NCI-H774 (cell line): ENCODE measurements at places on chromosomes 11 and 22.

- peak; percentile 51 for DNase-seq
Measured at GRCh38 chr11:78000193-78000592, 5.7 kb upstream of the INTS4 start.

GRCh38 chr11:75903276-75903675, 88.3 kb downstream of the UVRAG start:
- DNase-seq, result no peak

GRCh38 chr11:109526061-109526460, 104.1 kb downstream of the C11orf87 start:
- no peak for DNase-seq

DNA sequence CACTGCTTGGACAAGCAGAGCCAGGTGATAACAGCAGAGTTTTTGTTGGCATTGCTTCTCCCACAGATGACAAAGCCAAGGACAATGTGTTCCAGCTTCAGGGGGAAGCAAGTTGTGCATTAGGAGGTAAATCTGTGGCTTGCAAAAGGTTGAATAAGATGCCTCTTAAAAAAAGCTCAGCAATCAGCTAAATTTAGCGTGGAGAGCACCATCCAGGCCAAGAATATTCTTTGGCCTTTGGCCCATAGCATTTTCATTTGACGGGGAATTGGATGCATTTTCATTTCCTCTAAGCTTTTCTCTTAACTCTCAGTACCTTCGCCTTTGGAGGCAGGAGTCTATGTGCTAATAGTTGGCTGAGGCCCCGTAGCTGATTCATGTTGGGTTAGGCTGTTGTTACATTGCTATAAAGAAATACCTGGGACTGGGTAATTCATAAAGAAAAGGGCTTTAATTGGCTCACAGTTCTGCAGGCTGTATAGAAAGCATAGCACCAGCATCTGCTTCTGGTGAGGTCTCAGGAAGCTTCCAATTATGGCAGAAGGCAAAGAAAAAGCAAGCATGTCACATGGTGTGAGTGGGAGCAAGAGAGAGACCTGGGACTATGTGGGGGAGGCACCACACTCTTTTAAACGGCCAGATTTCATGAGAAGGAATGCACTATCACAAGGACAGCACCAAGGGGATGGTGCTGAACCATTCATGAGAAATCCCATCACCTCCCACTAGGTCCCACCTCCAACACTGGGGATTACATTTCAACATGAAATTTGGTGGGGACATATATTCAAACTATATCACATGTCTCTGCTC, 350.1 kb upstream of the C11orf87 start:
- DNase-seq, result no peak

GRCh38 chr11:131079036-131079435, 162.8 kb upstream of the SNX19 start:
- DNase-seq, result no peak

- DNase-seq, result no peak
Measured at GRCh38 chr22:41947424-41948080, 600 bp upstream of the CENPM start.

DNA sequence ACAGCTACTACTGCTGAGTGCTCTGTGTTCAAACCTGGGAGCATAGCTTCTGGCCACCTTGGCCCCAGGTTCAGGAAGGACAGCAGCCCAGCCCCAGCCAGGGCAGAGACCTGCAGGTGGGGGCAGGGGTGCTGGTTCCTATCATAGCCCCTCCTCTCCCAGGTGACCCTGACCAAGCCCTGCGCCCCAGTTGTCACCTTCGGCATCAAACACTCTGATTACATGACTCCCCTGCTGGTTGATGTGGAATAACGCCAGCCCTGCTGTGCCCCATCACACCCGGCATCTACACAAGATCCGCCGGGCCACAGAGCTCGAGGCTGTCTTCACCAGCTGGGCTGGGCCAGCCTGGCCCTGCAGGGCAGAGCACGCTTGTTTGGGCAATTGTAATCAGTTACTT, 6.9 kb downstream of the SCGB1C1 start:
- DNase-seq, result no peak

DNA sequence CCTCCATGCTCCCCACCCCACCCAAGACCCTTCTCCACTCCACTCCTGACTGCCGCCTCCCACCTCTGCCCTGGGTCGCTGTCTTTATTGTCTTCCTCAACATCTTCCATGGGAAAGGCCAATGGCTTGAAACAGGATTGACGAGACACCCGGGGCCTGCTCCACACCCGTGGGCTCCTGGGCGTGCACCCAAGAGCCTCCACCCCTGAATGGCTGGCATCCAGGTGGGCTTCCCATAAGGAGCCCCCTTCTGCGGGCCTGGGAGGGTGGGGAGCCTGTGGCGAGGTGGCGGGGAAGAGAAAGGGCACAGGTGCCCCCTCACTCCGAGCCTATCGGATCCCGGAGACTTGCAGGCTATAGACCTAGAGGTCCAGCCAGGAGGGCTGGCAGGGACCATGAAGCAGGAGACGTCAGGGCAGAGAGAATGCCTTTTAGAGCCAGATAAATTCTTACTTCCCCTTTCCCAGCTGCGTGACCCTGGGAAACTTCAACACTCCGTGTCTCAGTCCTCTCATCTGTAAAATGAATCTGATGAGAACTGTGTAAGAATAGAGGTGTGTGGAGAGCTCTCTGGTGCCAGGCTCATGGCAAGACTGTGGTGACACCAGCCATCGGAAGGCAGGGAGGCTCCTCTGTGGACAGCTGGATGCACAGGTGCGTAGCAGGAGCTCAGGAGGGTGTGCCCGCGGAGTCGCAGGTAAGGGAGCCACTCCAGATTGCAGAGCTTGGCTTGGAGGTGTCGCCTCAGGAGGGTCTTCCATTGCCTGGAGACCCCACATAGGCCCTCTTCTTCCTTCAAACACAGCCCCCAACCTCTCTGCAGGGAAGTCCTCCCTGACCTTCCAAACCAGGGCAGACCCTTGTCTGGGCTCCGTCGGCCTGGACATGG, 53.9 kb downstream of the SMIM38 start:
- no peak for DNase-seq

DNA sequence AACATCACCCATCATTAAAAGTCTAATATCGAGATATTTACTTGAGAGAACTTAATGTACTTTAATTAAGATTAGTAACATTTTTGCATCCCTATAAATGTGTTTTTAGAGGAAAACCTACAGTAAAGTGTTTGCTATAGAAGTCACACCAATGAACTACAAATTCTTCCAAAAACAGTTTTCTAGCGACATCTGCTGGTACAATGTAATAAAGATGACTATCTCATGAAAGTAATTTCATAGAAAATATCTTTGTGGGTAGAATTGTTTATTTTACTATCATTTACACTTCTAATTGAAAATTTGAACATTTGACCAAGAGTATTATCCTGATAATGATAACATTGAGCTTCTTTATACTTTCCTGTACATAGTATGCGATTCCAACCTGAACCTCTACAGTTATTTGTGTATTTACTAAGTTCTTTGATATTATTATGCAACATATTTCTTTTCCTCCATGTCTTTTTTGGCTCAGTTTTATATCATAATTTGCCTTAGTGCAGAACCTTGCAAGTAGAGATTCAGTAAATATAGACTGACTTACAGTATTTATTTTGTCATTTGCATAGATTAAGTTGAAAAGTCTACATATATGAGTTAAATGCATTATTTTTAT, 252.7 kb downstream of the TMEM135 start:
- peak; percentile 70 for DNase-seq

GRCh38 chr11:18280438-18281045, 14.5 kb downstream of the SAA1 start:
- no peak for DNase-seq

GRCh38 chr22:48307931-48308330, 1519.7 kb downstream of the BRD1 start:
- no peak for DNase-seq

DNA sequence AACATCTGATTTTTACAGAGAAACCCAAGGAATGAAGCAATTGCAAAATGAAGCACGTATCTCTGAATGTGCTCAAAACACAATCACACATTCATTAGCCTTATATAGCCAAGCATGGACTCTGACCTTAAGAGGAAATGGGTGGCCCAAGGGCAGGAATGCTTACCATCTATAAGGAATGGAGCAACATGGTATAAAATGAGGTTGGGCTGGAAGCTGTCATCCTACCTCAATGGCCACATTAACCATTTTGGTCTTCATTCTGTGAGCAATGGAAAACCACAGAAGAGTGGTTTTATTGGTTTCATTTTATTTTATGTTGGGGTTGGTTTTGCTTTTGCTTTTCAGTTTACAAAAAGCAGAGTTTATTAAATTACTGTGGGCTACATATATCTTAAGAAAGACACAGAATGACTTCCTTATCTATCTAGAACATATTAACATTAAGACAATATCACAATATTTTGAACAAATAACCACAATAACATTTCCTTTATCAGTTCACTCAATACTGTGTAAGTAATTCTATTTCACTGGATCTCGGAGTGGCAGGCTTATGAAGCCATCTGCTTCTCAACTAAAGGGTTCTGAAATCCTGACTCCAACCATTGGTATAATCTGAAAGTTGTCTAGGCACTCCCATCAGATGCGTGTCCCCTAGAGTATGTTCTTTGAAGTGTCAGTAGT, 10.8 kb upstream of the MS4A13 start:
- DNase-seq, result no peak

DNA sequence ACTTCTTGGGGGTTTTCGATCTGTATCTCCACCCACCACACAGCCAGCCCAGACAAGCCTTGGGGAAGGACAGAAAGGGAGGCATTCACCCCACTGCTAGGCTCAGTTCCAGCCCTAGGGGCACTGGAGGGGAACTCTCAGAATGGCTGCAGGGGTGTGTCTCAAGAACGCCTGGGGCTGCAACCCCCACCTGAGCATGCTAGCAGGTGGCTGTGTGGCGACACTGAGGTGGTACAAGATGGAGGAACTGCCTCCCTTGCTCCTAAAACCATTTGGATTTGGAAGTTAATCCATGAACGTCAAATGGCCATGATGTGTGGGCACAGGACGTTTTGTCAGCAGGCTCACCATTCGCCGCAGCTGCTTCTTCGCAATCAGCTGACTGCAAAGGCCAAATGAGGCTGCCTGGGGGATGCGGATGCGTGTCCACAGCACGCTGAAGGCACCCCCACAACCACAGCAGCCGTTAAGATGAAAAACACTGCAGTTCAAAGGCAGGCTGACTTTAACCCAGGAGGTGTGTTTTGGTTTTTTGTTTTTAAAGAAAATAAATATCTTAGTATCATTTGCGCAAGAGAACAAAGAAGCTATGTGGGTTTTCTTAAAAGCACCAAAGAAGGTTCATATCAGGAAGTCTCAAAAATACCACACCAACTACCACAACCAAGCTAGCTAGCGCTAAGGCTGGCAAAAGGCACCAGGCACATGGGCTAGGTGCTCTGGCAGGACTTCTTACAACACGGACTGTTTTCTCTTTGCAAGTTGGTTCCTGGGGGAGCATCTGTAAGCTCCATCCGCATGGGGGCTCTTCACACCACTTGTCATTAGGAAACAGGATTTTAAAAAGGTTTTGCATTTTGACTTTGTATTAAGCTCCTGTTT, 22.2 kb upstream of the NAP1L4 start:
- no peak for DNase-seq

GRCh38 chr11:24748261-24748660, 251.4 kb downstream of the LUZP2 start:
- no peak for DNase-seq

- DNase-seq, result no peak
Measured at GRCh38 chr11:30015725-30016412, 961 bp downstream of the KCNA4 start.

GRCh38 chr11:131658952-131659351, 288.5 kb downstream of the NTM start:
- DNase-seq, result no peak

GRCh38 chr22:42683578-42684283, 34.5 kb upstream of the CYB5R3 start:
- DNase-seq, result no peak

DNA sequence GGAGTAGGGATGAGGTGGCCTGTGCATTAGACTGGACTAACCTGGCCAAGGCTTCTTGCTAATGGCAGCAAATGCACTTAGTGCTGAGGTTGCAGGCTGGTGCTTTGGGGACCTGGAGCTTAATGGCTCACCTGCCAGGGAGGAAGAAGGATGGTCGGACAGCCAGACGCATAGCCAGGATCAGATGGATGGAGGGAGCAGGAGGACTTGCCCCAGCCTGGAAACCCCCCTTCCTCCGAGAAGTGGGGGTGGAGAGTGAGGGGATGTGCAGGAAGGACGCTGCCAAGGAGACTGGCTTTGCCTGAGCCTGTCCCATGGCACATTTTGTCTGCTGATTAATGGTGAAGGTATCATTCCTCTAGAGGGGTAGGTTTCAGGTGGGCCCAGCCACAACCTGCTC, 17.9 kb downstream of the IGLL1 start:
- no peak for DNase-seq

DNA sequence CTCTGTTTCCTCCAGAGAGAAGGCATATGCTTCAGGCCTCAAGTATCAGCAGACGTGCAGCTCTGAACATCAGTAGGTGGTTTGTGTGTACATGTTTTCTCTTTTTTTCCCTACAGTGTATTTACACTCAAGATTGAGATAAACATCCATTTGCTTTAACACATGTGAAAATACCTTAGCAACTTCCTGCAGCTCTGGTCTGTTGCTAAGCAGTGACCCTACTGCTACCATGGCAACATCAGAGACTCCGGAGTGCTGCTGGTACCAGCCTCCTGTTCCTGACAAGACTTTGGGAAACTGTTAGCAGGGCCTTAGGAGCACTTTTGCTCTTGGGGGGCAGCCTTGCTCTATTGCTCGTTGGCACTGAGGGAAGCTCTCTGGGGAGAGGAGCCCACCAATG, 221.2 kb upstream of the PLET1 start:
- no peak for DNase-seq

DNA sequence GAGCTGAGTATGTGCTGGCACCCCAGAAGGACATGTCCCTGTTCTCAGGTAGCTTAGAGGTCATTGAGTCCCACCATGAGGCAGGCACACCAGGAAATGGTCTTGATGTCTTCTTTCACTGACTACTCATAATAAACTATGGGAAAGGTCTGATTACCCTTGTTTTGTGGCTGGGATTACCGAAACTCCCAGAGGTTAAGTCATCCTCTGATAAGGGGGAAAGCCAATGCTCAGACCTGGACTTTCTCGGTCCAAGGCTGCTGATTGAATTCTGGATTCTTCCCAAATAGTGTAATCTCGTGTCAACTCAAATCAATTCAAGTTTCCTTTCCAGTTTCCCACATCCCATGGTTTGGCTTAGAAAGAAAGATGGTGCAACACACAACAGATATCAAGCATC, 3.7 kb upstream of the CD44 start:
- DNase-seq, result no peak

GRCh38 chr11:56923116-56923515, 65.6 kb upstream of the OR5AK2 start:
- no peak for DNase-seq

GRCh38 chr11:83047515-83048225, 24.0 kb downstream of the RAB30 start:
- DNase-seq, result peak; percentile 56

GRCh38 chr22:36757668-36758211, 18.2 kb downstream of the IFT27 start:
- no peak for DNase-seq

- DNase-seq, result no peak
Measured at GRCh38 chr11:36146437-36146836, 142.8 kb downstream of the COMMD9 start.

GRCh38 chr22:23113067-23113846, 28.5 kb downstream of the RSPH14 start:
- DNase-seq, result no peak
